Stimulated activated CD4-positive, alpha-beta T cell treated with anti-CD3 and anti-CD28 coated beads, Interleukin-4, amount 100 ng/mL, for 4 hours (primary cell): ENCODE measurements at places on chromosomes 7 and 10.

- DNase-seq, result no peak
These were observed 352.2 kb downstream of the CALN1 start for GRCh38 chr7:72059925-72060324.

DNA sequence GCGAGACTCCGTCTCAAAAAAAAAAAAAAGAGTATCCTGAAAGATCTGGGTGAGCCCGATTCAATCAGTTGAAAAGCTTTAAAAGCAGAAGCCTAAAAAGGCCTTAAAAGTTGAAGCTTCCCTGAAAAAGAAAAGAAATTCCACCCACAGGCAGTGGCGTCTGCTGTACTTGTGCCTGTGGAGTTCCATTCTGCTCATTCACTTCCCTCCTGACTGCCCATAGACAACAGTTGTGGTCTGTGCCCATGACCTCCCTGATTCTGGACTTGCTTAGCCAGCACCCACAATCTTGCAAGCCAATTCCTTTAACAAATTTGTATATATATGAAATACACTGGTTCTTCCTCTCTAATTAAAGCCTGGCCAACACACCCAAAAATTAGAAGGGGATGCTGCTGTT, 141.7 kb downstream of the DLG5 start:
- DNase-seq, result no peak

DNA sequence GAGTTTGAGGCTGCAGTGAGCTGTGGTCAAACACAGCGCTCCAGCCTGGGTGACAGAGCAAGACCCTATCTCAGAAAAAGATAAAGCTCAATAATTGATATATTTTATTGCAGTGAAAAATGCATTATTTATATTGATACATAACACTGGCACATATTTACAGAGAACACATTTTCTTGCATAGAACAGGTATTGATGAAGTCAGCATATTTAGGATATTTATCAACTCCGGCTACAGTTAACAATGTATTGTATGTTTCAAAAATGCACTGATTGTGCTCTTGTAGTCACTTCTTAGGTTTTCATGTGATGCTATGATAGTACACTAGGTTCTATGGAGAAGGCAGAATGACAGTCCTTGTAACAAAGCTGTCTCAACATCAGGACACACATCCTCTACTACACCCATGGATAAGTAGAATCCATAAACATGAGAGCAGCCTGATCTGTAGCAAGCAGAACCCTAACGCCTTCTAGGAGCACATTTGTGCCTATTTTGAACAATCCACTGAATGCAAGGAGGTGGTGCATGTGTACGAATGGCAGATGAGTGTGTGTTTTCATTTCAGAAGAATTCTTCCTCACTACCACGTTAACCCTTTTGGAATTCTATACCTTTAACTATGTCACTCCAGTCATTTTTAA, 586.1 kb upstream of the CELF2 start:
- DNase-seq, result no peak

DNA sequence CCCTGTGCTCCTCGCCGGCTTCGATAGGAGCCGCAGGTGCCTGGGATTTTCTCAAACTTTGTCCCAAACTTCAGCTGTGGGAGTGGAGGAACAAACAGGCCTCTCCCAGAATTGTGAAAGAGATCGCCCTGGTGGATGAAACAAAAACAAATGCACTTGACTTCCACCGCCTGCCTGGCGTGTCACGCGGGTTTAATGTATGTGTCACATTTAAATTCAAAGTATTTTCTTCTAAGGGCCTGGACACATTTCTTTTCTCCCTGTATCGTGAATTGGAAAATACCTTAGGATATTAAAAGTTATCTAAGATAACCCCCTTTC, 694 bp upstream of the WASL start:
- peak; percentile 7 for DNase-seq

- DNase-seq, result no peak
These were observed 74.6 kb downstream of the WDFY4 start for GRCh38 chr10:48759113-48759901.

- DNase-seq, result no peak
These were observed 214.7 kb downstream of the ELFN1 start for GRCh38 chr7:1884583-1885350.

- DNase-seq, result peak; percentile 63
These were observed 509 bp downstream of the AHR start for GRCh38 chr7:17298840-17299482.

- DNase-seq, result no peak
These were observed 62.6 kb downstream of the TACR2 start for GRCh38 chr10:69353977-69354635.

DNA sequence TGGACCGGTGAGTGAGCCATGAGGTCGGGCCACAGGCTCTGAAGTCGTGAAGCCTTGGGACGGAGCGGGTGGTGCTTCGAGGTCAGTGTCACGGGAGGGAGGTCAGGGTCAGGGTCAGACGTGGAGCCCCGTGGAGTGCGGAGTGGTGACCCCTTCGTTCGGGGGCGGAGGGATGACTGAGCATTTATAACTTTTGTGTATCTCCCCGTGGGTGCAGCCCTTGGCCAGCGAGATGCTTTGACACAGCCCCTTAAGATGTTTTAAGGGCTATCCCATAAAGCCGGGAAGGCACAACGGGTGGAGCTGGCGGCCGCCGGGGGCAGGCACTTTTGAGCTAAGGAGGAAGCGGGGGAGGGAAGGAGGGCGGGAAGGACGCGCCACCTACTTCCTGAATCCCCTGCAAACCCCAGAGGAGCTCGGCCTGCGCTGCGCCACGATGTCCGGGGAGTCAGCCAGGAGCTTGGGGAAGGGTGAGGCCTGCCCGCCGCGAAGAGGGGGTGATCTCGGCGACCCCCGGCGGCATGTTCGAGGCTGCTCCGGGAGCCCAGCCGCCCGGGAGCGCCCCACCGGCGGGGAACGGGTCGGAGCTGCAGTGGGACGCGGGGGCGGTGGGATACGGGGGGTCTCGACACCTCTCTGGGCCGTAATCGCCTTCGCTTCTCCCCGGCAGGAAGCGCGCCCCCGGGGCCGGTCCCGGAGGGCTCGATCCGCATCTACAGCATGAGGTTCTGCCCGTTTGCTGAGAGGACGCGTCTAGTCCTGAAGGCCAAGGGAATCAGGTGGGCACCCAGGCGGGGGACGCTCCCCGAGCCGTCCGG, at the start of gene GSTO1:
GSTO1 (plus strand) TSS at position 400 of the 818 bp plus-strand sequence; CDS start at position 437, 37 bp downstream.
- DNase-seq, result peak; percentile 47

GRCh38 chr7:2782565-2782964, 61.5 kb downstream of the GNA12 start:
- no peak for DNase-seq
